ENCODE measurements at places on chromosomes 4 and X.

GRCh38 chr4:17780501-17781299 is 721 bp downstream of the FAM184B start:
- DNase-seq: no peak

GRCh38 chr4:124491361-124492145 is 221.0 kb downstream of the ANKRD50 start:
- DNase-seq: no peak

GRCh38 chr4:128725405-128726055 is 84.0 kb upstream of the JADE1 start:
- DNase-seq: no peak

DNA sequence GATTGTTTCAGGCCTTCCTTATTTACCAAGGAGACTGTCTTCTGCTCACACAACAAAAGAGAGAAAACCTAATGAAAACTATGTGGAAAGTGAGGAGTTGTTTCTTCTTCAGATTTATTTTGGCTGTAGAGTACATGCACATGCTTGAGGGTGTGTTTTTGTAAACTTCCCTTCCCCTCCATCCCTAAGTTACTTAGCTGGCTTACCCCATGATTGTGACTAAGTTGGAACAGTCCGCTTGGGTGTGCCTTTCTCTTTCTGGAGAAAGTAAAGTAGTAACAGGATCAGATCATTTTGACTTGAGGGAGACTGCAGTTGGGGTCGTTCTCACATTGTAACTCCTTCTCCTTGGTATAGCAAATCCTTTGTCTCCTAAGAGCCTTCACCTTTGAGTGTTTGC is 155.9 kb downstream of the RTL9 start:
- DNase-seq: no peak

- peak; percentile 52 for DNase-seq
These were observed at the start of gene FGF5 for GRCh38 chr4:80266253-80266901. Gene FGF5 (plus strand): TSS chr4:80266664. CDS start chr4:80266825, 161 bp downstream.

- no peak for DNase-seq
These were observed 21.9 kb downstream of the PIN4 start for GRCh38 chrX:72203421-72203820.

DNA sequence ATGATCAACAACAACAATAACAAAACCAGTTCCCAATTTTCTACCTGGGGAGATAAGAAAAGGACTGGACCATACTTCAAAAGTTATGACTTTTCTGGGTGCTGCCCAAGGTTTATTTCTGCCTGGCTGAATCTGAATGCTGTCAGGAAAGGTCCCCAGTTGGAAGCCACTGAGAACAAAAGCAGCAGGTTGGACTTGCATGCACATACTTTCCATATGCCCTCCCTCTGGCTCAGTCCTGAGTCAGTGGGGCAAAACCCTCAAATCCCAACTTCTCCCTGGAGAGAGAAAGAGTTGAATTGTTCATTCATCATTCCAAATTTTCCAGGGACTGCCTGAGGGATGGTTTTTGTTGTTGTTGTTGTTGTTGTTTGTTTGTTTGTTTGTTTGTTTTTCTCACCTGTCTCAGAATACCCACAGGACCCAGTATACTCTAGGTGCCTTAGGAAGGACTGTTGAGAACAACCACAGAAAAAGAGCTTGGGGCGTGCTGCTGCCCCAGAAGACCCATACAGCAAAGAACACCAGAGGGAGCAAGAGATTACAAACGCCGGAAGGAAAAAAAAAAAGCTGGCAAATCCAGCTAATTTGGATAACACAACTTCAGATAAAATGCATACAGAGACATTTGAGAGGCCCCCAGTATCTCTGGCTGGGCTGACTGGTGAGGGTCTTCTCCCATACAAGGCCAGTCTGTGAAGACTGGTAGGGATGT is 138.9 kb upstream of the INPP4B start:
- DNase-seq: peak; percentile 52

DNA sequence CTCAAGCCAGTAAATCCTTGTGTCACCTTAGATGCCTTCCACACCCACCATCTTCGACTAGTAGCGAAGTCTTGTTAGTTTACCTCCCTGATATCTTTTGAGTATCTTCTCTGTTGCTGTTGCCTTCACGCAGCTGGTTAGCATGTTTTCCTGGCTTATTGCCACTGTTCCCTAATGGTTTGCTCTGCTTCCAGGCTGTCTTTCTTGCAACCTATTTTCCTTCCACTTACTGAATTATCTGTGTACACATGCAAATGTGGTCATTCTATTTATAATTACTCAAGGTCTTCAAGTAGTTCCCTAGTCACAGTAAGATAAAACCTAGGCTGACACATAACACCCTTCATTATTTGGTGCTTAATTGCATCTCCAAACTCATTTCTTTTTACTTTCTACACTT is 89.5 kb downstream of the UGT8 start:
- no peak for DNase-seq

DNA sequence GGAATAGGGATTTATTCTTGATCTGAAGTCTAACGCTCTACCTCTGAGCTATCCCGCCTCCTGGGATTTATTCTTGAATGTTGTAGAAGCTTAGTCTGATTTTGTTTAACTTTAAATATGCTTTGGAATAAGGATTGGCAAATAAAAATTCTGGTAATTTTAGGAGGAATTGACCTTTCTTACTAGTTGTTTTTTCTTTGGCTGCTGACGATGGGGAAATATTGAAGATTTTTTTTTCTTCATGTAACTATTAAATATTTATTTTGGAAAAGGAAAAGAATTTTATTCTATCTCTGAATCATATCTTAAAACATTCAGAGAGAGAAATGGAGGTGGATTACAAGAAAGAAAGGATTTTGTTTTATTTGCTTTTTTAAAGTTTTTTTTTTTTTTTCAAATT is 122.9 kb downstream of the PDLIM5 start:
- DNase-seq: no peak

- no peak for DNase-seq
These were observed 5.3 kb downstream of the OCRL start for GRCh38 chrX:129545408-129545807.

GRCh38 chr4:8439914-8440491 is 520 bp downstream of the ACOX3 start:
- peak; percentile 38 for DNase-seq

DNA sequence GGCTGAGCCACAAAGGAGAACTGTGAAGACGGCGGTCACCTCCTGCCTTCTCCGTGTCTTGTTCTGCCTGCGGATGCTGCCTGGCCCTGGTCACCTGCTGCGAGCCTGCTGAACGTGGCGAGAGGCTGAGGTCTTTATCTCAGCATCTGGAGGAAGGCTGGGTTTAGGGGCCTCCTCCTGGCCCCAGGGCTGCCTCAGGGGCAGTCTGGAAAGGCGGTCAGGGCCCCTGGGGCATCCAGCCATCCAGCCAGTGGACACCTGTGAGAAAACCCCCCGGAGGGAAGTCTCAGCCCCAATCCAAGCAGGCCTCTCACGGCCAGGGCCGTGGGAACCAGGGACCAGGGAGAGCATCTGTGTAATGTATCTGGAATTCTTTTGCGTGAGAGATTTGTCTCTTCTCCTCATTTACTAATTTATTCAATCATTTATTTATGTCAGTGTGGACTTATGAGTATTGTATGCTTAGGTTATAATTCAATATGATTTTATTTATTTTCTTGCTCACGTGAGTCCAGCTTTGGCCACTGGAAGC is 11.3 kb downstream of the PDE6B start:
- DNase-seq: no peak

- DNase-seq: peak; percentile 52
These were observed 35.9 kb downstream of the ETDC start for GRCh38 chrX:135345107-135345589.

- no peak for DNase-seq
These were observed 17.1 kb downstream of the FBXO8 start for GRCh38 chr4:174266416-174266815.

DNA sequence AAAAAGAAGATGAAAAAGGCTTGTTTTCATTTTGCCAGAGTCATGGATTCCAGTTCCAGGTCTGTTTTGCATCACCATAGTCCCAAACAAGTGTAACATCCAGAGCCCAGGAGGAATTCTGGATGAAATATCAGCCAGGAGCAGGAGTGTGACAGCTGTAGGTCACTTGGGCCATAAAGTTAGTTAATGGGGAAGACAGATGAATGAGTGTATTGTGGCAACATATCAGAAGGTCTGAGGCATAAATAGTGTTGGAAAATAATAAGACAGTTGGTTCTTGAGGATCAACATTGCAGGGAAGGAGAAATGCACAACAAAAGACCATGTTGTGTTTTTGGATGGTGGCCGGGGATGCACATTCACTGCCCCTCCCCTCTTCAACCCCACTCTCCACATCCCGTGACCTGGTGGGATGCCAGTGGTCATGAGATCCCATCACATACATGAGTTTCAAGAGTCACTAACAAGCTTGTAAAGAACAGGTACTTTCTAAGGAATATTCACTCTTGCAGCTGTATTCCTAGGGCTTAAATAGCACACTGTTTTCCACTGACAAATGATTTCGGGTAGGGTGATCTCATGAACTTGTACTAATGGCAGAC is 83.1 kb upstream of the IGFBP7 start:
- DNase-seq: no peak

DNA sequence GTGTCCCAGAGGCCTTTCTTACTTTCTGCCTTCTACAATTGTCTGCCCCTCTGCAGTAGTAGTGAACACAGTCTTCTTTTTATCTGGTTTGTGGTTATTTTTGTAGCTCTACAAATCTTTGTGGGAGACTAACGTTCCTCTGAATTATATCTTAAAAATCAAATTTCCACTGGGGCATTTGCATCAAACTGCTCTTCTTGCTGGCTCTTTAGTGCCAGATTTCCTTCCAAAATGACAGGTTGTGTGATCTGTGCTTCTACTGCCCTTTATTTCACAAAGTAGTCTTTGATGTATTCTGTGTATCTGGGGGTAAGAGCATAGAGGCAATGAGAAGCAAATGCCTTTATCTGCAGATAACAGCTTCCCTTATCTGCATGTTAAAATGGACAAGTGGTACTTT is 34.5 kb downstream of the TSPAN7 start:
- no peak for DNase-seq

DNA sequence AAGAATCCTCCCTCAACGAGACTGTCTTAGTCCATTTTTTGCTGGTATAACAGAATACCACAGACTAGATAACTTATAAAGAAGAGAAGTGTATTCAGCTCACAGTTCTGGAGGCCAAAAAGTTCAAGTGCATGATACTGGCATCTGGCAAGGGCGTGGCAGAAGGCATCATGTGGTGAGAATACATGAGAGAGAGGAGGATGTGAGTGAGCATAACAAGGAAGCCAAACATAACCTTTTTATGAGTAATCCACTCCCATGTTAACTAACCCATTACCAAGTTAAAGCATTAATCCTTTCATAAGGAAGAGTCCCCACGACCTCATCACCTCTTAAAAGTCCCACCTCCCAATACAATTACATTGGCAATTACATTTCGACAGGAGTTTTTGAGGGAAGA is 504.6 kb downstream of the IQCM start:
- no peak for DNase-seq

DNA sequence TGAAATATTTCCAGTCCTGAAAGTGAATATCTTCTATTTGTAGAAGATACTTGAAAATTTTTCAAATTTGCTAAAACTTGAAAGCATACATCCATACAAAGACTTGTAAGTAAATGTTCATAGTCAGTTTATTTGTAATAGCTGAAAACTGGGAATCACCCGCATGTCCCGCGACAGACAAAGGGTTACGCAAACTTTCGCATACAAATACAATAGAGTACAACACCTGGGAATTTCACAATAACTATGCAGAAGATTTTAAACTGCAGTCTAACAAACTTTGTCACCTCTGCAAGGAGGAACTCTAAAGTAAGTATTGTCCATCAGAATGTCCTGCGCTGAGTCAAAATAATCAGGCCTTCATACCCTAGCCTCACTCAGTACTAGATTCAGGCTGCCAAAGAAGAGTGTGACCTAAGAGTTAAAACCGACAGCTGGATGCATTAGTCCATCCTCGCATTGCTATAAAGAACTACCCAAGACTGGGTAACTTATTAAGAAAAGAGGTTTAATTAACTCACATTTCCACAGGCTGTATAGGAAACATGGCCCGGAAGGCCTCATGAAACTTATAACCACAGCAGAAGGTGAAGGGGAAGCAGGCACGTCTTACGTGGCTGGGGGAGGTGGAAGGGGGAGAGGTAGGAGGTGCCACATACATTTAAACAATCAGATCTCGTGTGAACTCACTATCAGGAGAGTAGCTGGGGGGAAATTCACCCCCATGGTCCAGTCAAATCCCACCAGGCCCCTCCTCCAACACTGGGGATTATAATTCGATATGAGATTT is 60.4 kb downstream of the MMRN1 start:
- DNase-seq: no peak

- DNase-seq: no peak
These were observed 332.7 kb downstream of the MID1IP1 start for GRCh38 chrX:39133971-39134370.

- DNase-seq: peak; percentile 87
These were observed 1.7 kb downstream of the PRAF2 start for GRCh38 chrX:49071877-49072711.

Measured in choroid plexus epithelial cell (primary cell).